Kidney (tissue), 22 donors: ENCODE measurements at places on chromosomes 5 and 9. TPM values are rescaled to one million over a fixed set of nuclear protein-coding genes. Genes with fewer than 3 reads are reported as not detected.

GRCh38 chr5:170846416-170846815 lies 15.4 kb upstream of the RANBP17 start:
- H3K36me3 ChIP-seq, result no peaks in the 10 kb centered on the region
- no peak overlapping the region for H3K27ac ChIP-seq
- no peak for DNase-seq
- no peaks in the 10 kb centered on the region for H3K27me3 ChIP-seq

DNA sequence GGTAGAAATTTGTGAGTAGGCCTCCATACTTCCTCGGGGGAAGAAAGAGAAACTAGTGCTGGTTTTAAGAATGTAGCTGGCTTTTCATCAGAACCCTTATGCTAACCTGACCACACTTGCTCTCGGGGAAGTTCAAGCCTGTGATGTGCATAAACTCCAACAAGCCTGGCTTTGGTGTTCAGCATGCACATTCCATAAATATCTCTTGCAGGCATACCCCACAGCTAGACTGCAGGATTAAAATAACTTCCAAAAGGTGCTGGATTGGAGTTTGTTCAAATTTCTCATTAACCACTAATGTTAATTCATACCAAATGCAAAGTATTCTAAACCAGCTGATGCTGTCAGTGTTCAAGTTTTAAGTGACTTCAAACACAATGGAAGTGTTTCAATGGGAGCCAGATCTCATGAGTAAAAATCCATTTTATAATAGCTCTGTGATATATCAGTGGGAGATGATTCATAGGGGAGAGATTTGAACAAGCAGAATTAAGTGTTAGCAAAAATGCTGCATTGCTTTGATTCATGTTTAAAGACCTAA lies 79.4 kb downstream of the NPR3 start:
- H3K4me1 ChIP-seq, result peaks cover 2% of the 10 kb centered on the region
- H3K27me3 ChIP-seq, result no peaks in the 10 kb centered on the region
- no peak overlapping the region for H3K4me3 ChIP-seq
- no peak for DNase-seq

DNA sequence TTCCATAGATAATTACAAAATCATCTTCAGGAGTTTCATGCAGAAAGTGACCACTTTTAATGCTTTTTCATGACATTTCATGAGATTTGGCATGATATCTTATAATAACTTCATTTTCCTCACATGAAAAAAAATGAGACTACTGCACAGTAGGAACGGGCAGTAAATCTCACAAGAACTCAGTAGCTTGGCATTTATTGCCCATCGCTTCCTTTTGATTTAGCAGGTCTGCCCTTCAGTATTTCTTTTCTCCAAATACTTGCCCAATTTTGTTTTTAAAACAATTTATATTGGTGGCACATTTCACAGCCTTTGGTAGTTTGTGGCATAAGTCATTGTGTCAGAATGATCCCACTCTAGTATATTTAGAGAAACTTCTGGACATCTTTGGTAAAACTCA lies 711.8 kb upstream of the CHD1 start:
- no peaks in the 10 kb centered on the region for H3K27me3 ChIP-seq
- no peaks in the 10 kb centered on the region for H3K4me1 ChIP-seq
- no peaks in the 10 kb centered on the region for H3K36me3 ChIP-seq
- DNase-seq, result no peak
- H3K4me3 ChIP-seq, result no peak overlapping the region
- no peak overlapping the region for H3K27ac ChIP-seq

DNA sequence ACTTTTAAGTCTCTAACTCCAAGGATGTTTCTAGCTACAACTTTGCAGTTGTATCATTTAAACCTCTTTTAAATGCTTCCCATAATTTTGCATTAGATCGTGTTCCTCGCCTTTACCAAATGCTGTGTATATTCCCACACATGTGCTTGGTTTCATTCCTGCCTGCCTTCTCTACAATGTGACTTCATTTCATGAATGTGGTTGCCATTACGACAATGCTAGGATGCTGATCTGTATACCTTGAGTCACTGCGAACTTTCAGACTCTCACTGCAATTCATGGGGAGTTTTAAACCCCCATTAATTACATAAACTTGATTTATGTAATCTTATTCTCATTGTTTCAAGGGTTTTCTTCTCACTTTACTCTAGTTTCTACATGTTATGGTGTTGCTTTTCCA lies 50.3 kb downstream of the UBE2QL1 start:
- H3K36me3 ChIP-seq, result no peaks in the 10 kb centered on the region
- no peaks in the 10 kb centered on the region for H3K4me1 ChIP-seq
- no peaks in the 10 kb centered on the region for H3K27me3 ChIP-seq
- no peak for DNase-seq
- H3K27ac ChIP-seq, result no peak overlapping the region

DNA sequence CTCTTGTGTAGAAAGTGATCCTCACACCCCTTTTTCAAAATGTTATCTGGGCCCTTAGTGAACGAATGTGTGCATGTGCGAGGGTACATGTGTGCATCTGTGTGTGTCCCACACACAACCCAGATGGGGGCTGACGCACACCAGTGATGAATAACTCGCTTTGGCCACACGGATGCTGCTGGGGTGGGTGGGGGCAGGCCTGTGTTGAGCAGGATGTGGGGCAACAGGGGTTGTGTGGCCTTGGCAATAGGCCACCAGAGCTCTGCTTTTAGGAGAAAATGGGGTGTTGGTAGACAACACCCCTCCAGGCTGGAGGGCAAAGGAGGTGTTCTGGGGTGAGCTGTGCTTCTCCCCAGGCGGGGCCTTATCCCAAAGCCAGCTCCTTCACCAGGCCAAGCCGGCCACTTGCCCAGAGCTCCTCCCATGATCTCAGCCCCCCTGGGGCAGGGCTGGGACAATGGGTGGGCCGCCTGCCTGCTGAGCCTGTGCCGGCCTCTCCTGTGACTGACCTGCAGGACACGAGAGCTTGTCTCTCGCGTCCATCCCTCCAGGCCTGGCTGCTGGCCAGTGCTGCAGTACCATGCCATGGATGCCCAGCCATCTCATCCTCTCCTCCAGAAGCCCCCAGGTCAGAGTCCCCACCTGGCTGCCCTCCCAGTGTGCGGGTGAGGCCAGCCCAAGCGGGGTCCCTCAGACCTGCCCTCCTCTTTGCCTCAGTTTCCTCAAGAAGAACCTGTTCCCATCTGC lies 1.7 kb downstream of the DBN1 start:
- H3K27me3 ChIP-seq, result no peaks in the 10 kb centered on the region
- H3K4me3 ChIP-seq, result peak overlapping the region; percentile 51
- H3K36me3 ChIP-seq, result no peaks in the 10 kb centered on the region
- no peak overlapping the region for H3K27ac ChIP-seq

PCDHA9 gene
- not detected for polyA plus RNA-seq

GNA14 gene
- 6.5 TPM for polyA plus RNA-seq

C6 gene
- polyA plus RNA-seq, result 5.2 TPM
